Activated naive CD8-positive, alpha-beta T cell treated with anti-CD3 and anti-CD28 coated beads for 36 hours (primary cell): ENCODE measurements at places on chromosomes 6 and 20.

DNA sequence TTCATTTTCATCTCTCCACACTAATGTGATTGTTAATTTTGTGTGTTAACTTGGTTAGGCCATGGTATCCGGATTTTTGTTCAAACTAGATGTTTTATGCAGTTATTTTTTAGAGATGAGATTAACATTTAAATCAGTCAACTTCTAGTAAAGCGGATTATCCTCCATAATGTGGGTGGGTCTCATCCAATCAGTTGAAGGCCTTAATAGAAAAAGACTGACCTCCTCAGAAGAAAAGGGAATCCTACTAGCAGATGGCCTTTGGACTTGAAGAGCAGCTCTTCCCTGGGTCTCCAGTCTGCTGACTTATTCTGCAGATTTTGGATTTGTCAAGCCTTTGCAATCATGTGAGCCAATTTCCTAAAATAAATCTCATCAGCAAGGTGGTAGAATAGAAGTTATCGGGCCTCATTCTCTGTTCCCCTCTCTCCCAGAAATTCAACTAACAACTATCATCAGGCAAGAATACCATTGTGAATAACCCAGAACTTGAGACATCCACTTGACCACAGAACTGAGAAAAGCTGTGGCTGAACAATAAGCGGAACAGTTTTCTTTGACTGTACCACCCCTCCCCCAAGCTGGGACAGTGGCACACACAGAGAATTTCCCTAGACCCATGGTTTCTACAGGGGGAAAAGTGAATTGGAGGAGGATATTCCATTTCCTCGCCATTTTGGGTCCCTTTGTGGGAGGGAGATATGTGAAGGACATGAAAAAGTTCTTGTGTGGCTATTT is 323.0 kb downstream of the UTRN start:
- DNase-seq = no peak

- DNase-seq = no peak
Observed at GRCh38 chr6:151059612-151060095, 180.1 kb upstream of the AKAP12 start.

GRCh38 chr6:168060521-168060931 is 18.5 kb downstream of the FRMD1 start:
- no peak for DNase-seq

DNA sequence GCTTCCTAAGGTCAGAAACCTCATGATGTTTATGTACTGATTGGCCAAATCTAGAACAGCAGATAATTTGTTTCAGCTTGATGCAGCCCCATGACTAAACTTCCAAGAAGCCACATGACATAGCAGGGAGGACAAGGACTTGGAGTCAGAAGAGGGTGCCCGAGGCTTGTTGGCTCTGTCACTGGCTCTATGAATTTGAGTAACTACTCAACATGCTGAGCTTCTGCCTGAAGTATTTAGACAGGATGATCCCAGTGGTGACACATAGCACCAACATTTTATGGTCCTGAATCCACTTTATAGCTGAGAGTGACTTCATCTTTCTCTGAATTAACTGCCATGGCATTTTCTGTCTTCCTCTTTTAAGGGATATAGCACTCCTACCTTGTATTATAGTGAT is 13.5 kb upstream of the TBX18 start:
- no peak for DNase-seq

DNA sequence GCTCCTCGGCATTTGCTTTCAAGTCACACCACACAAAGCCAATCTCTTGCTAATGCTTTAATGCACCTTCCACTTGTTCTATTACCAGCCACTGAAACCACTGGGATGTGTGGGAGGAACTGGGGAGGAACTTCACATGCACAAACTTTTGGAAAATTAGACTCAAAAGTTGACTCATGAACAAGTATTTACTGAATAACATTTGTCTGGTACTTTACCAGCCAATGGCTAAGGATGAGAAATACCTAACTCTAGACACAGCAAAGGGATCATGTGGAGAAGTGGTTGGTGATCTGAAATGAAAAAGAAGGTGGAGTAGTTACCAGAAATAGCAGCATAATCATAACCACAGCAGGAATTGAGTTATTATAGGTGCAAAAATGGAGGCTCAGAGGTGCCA is 554.0 kb upstream of the NOX3 start:
- DNase-seq = no peak

DNA sequence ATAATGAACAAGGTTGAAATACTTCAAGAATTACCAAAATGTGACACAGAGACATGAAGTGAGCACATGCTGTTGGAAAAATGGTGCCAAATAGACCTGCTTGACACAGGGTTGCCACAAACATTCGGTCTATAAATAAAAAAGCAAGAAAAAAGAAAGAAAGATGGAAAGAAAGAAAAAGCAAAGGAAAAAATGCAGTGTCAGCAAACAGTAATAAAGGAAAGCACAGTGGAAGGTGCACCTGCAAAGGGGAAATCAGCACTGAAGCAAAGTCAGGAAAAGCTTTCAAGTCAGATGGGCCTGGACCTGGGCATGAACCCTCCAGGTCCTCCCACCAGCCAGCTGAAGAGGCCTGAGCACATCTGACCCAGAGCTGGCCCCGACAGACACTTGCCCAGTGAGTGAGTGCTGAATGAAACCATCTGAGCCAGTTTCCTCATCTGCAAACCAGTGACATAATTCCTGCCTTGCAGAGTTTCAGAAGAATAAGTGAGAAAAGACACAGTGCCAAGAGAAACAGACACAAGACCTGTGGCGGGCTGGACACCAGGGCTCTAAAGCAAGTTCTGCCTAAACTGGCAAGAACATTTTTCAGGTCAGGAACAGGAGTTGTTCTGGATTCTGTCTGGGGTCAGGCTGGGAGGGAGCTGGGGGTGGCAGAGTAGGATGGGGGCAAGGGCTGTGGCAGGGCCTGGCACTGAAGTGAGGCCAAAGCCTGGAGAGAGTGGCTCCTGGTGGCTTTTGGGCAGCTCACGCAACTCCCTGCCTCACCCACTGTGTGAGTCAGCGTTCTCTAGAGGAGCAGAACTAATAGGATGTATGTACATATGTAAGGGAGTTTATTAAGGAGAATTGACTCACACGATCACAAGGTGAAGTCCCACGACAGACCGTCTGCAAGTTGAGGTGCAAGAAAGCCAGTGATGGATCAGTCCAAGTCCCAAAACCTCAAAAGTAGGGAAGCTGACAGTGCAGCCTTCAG is 23.9 kb upstream of the MICB start:
- DNase-seq = no peak

GRCh38 chr6:97653076-97653475 is 370.1 kb upstream of the MMS22L start:
- DNase-seq = no peak

DNA sequence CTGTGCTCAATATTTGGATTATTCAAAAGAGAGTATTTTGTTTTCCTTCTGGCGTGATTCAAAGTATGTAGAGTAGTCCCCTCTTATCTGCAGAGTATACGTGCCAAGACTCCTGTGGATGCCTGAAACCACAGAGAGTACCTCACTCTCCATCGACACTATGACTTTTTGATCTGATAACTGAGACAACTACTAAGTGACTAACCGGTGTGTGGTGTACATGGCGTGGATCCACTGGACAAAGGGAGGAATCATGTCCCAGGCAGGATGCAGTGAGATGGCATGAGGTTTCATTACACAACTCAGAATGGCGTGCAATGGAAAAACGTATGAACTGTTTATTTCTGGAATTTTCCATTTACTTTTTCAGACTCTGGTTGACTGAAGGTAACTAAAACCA is 112.2 kb upstream of the PDE7B start:
- DNase-seq = no peak

DNA sequence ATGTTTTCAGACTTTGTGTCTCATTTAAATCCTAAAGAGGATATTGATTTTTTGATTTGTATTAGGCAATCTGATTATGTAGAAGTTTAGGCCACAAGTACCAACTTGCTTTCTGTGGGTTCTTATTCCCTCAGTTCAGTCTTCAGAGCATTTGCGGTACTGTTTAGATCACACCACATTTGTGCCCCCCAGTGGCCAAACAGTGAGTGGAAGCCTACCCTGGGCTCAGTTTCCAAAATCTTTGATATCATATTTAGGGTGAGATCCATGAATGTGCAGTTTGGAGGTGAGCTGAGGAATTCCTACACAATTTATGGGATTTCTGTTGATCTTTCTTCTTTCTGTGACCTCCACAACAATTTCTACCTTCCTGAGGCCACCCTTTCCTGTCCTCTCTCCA is 92.3 kb upstream of the FUT9 start:
- DNase-seq = no peak

- no peak for DNase-seq
Observed at GRCh38 chr20:54759589-54759988, 284.2 kb downstream of the DOK5 start.

DNA sequence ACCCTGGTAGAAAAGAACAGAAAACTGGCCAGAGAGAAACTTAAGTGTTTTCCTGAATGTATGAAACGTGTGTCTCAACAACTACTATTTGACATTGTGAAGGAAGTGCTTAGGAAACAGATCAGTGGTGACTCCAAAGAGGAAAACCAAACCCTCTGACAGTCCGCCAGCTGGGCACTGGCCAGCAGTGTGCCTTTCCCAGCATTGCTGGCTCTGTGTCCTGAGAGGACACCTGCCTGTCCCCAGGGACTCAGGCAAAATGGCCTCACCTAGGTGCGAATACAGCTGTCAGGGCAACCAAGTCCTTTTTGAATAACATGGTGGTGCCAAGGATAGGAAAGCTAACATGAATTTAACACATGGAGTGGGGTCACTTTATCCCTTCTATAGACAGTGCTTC is 72.5 kb downstream of the NDUFAF5 start:
- no peak for DNase-seq

DNA sequence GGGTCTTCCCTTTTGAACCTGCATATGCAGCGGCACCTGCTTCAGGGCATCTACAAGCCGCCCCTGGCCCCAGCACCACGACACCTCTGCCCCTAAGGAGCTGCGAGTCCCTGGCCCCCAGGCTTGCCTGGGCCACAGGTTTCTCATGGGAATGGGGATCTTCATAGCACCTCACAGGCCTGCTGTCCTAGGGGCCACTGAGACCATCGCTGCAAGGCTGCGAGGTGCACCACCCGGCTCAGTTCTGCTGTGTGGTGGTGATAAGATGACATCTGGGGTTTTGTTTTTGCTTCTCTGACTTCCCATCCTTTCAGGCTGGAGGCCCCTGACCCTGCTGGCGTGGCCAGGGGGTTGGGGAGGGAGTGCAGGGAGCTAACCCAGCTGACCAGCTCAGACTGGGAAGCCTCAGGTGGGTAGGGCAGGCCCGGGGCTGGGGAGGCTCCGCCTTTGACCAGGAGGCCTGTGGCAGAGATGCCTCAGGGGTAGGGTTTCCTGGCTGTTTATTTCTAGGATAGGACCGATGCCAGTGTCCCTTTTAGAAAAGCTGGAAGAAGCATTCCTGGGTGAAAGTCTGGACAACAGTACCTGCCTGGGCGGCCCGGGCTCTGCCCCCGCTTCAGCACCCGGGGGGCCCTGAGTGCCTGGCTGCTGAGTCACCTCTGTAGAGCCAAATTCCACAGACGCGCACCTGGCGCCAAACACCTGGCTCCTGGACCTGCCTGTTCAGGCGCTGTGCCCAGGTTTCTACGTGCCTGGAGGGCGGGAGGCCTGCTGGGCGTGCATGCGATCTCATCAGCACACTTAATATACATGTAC is 264.7 kb downstream of the DLL1 start:
- no peak for DNase-seq

GRCh38 chr20:17662333-17663039 is 19.6 kb downstream of the RRBP1 start:
- peak; percentile 37 for DNase-seq

DNA sequence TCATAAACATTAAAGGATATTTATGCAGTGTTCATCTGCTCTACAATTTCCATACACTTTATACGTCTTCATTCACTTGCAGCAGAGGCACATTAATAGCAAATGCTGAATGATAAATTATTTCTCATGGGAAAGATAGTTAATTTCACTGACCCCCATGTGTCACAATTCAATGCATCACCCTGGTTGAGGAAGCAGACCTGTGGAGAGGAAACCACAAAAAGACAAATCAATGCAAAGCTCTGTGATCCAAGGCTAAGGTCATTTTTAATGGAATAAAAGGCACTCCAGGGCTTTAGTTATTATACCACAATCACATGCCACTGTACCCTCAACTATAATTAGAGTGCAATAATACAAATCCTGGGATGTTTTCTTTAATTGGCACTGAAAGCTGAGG is 40.3 kb upstream of the TENT5A start:
- no peak for DNase-seq

GRCh38 chr20:50385733-50386640 is 124.2 kb upstream of the PTPN1 start:
- DNase-seq = peak; percentile 49

DNA sequence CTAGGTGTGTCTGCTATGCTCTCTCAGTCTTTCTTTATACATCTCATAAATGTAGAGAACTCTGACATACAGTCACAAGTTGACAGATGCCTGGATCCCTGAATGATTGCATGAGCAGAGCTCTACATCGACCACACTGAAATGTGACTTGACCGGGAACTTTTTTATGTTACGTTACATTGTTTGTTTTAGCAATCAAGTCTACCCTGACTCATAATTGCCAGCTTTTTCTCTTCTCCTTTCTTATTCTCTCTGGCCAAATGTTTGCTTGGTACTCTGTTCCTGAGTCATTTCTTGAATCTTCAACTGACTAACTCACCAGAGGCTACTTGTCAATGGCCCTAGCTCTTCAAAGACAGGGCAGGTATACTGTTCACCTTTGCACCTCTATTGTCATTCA is 213.6 kb upstream of the DTNBP1 start:
- DNase-seq = no peak

DNA sequence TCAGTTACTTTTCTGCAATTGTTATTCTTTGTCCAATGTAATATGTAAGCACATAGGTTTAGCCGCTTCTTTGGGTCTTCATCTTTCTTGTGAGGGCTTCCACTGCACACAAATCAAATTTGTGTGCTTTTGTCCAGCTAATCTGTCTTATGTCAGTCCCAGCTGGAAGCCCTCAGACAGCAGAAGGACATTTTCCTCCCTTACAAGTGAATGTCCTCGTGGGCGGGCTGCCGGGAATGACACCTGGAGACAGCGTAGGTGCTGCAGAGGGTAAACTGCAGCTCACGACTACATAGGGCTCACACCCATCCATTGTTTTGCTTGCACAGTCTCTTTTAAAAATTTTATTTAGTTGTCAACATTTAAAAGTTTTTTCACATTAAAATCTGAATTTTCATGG is 24.6 kb upstream of the PPP1R14C start:
- no peak for DNase-seq

- DNase-seq = no peak
Observed at GRCh38 chr6:34146021-34146782, at the start of gene GRM4. Gene GRM4, minus strand, starts transcription at chr6:34146087. Its CDS starts 12,591 bp downstream, at chr6:34133496.

GRCh38 chr6:39003072-39003471 is 45.5 kb upstream of the GLP1R start:
- peak; percentile 6 for DNase-seq
